ENCODE measurements at places on chromosomes 7 and 10.

DNA sequence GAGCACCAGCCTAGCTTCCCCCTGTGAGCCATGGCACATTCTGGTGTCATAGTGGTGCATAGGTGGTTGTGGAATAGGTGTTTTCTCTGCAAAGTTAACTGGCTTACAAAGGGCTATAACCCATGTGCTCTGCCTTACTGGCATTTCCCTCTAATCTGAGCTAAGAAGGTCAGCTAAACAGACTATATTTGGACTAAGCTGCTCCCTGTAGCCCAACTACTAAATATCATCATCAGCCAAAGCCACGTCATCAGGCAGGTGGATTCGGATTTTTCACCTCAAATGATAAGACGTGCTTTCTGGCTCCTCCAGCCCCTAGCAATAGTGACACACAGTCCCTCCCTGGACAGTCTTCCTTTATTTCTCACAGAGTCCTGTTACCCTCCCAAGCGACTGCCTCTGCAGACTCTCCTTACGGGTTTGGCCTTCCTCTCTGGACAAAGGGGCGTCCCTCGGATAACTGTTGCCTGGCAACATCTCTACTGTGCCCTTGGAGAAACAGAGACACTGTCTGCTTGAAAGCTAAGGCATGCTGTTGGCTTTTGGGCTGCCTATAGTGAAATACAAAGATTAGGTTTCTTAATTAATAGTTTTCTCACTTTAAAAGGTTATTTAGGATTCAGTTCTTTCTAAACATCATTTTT lies 9.1 kb downstream of the SLC13A4 start:
- DNase-seq = no peak

- no peak for DNase-seq
These were observed 87.4 kb downstream of the ELAPOR2 start for GRCh38 chr7:86972072-86972471.

GRCh38 chr7:19464241-19464640 lies 244.6 kb downstream of the POLR1F start:
- no peak for DNase-seq

- no peak for DNase-seq
These were observed 393.6 kb upstream of the CELF2 start for GRCh38 chr10:10623958-10624566.

DNA sequence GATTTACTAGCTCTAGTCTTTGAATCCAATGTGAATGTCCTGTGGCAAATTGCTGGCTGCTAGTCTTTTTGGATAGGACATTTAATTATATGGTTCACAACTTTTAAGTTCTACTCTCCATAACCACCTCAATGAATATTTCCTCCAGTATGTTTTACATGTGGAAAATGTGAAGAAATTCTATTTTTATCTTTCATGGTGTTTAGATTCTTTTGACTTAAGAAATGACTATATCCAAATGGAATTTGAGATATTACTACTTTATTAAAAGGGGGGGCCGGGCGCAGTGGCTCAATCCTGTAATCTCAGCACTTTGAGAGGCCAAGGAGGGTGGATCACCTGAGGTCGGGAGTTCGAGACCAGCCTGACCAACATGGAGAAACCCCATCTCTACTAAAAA lies 202.0 kb downstream of the ARL4A start:
- DNase-seq = no peak

DNA sequence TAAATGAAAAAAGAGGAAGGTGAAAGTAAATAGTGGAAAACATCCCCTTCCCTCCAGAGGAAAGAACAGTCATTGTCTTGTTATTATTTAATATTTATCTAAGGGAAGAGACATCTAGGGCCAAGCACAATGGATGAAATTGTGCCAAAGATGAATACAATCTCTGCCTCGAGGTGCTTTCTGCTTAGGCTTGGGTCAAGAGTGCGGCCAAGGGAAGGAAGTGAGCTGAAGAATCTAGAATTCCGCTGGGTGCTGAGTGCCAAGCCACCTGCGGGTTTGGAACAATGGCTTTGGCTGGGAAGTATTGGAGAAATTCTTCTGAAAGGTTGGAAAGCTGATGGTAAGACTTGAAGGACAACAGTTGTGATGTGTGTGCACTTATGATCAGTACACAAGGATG lies 531.3 kb upstream of the FZD8 start:
- DNase-seq = no peak

GRCh38 chr10:37067576-37067975 lies 57.8 kb upstream of the ANKRD30A start:
- DNase-seq = no peak

DNA sequence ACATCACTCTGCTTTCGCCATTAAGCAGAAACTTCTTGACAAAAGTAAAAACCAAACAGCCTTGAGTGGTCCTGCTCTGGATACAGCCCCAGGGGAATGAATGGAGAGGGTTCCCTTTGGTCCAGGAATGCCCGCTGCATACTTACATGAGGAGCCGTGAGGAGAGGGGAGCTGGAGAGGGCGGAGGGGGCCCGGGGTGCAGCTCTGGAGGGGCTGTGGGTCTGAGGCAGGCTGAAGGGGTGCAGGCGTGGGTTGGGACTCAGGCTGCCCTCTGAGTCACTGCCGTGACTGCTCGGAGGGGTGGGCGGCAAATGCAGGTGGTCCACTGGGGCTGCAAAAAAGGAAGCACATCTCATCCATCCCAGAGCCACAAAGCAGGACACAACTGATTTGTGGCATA lies 61.3 kb upstream of the DGKI start:
- DNase-seq = no peak

All from NCI-H2171 treated with DMSO at 0.1 percent for 48 hours (cell line).